ENCODE measurements at places on chromosomes 5 and 9.

DNA sequence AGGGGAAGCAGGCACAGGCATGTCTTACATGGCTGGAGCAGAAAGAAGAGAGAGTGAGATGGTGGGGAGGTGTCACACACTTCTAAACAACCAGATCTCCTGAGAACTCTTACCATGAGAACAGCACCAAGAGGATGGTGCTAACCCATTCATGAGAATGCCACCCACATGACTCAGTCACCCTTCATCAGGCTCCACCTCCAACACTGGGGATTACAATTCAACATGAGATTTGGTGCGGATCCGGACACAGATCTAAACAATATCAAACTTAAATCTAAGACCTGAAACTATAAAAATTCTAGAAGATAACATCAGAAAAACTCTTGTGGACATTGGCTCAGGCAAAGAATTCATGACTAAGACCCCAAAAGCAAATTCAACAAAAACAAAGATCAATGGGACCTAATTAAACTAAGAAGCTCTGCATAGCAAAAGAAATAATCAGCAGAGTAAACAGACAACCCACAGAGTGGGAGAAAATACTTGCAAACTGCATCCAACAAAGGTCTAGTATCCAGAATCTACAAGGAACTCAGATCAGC lies 65.4 kb downstream of the SPATA31C2 start:
- DNase-seq: no peak

- no peak for DNase-seq
Observed at GRCh38 chr5:54659700-54660131, 142.2 kb downstream of the SNX18 start.

GRCh38 chr9:110206389-110206788 lies 1.6 kb downstream of the C9orf152 start:
- no peak for DNase-seq

GRCh38 chr9:135601988-135602387 lies 37.4 kb downstream of the GLT6D1 start:
- no peak for DNase-seq

DNA sequence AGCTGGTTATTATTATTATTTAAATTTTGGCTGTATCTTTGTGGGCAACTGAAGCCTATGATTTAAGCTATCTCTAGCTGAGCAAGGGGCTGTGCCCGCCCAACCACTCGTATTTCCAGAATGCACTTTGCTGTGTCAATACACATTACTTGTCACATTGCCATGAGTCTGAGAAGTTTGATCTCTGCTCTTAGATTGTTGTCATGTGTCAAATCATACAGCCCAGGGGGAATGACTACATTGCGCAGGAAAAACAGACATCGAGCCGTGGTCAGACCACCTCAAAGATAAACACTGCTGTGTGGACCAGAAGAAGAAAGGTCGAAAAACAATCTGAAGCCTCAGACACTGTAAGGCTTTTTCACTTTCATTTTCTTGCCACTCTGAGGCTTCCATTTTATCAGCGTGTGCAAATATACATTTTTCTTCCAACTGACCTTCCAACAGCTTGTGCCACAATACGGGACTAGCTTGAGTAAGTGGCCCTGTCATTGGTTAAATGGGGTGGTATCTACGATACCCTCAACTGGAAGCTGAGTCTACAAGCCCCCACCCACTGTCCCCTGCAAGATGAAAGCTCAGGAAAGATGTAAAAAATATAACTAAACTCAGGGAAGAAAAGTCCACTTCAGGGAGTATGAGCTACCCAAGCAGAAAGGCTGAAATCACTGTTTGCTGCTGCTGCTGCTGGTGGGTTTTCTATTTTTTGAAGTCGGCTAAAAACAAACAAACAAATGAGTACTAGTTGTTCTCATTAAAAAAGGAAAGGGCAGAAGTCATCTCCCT lies 603.0 kb downstream of the BNC2 start:
- DNase-seq: peak; percentile 53

DNA sequence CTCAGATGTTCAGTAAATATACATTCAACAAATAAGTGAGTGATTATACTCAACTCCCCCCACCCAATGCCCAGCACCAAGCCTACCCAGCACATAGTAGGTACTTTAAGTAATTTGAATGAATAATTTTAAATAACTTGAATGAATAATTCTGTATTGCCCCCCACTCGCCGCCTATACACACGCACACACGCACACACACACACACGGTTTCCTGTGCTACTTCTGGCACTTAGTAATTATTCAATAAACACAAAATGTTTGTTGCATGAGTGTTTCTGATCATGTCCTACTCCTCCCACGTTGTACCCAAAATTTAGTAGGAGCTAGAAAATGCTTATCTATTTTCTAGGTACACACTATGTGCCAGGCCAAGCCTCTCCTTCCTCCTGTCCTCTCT lies 16.2 kb downstream of the PCDH12 start:
- DNase-seq: no peak

DNA sequence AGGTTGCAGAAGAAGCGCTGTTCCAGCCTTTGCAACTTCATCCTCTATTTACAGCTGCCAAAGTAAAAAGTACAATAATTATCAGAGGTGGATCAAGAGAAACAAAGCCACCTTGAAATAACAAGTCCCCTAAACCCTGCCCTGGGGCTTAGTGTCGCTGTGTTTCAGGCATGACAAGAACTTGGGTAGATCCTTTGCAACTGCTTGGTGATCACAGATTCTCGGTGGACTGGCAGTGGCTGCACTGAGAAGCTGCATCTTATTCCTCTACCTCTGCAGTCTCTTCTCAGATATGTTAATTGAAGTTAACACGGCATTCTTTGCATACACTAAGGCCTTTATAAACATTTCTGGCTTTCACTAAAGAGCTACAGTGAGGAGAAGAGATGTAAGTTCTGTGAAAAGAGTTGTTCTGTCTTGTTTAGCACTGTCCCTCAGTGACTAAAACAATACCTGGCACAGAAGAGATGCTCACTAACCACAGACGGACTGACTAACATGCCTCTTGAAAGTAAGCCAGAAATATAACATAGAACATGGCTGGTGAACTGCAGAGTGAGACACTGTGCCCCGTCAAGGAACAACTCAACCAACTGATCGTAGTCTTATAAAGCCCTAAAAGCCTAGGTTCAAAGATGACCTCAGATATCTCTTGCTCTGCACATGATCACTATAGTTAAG lies 144.2 kb downstream of the MLLT3 start:
- DNase-seq: no peak

DNA sequence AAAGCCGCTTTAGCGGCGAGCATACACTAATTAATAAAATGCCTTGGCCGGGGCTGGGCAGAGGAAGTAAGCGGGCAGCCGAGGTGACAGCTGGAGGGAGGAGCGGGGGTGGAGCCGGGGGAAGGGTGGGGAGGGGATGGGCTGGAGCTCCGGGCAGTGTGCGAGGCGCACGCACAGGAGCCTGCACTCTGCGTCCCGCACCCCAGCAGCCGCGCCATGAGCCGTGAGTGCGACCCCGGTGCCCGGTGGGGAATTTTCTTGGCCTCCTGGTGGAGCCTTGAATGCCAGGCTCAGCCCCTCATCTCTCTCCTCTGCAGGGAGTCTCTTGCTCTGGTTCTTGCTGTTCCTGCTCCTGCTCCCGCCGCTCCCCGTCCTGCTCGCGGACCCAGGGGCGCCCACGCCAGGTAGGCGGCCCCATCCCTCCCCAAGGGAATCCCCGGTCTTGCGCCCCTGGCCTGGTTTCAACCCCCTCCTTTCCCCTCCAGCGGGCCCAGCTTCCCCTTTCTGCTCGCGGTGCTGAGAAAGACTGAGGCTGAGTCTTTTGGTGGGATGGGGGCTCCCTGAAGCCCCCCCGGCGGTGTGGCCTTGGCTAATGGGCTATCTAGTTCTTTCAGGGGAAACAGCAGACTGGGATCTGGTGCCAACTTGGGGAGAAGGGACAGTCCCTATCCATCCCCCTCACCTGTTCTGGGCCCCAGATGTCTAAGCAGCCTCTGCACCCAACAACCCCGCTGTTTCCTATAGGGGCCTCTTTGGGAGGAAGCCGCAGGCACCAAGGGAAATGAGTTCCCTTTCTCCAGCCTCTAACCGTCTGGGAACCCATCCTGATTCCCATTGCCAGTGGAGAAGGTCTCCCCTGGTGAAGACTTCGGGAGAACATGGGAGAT lies at the start of gene PTGS1:
TSS of gene PTGS1 (plus strand) at position 156 of the 887 bp plus-strand sequence. CDS start at position 217, 61 bp downstream.
- DNase-seq: no peak

DNA sequence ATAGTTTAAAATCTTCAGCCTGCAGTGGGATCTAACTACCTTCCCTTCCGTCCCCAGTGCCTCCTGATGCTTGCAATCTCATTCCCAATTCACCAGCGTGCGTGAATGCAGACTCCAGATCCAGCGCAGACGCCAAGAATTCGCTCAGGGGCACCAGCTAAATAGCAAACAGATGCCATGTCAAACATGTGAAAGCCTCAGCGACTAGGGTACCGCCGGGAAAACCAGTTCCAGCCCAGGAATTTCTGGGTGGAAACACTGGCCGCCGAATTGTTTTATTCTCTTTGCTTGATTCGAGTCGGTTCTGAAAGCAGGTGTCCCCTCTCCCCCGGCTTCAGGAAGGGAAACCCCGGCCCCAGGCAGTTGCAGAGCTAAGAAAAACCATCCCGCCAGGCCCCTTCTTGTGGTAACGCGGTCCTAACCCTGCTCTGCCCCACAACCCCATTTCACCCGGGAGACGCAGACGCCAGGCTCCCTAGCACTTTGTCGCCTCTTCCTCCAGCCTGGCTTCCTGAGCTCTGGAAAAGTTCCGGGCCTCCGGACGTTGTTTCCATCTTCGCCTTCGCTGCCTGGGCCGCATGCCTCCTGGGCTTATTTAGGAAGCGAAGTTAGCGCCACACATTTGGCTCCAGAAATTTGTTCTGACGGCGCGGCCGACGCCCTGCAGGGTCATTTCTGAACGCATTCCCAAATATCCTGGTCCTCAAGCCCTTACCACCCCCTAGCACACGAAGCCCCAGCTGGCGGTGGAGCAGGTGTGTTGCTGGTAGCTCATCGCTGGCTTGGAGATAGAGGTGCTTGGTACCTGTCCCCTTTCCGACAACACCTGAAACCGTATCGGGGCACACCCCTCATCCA lies 665 bp upstream of the LVRN start:
- no peak for DNase-seq

DNA sequence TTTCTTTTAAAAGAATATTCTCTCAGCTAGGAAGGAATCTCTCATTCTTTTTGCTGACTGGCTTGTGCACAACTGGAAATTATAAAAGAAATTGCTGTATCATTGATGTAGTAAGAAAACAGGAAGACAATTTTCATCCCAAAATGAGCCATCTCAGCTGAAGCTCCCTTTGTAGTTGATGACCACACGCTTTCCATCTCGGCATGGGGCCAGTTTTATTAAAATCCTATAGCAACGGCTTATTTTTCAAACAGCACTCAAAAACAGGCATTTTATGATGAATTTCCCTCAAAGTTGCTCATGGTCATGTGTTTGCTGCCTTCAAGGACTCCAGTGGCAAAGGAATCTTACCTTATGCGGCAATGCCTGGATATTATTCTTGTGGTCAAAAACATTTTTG lies 62.4 kb upstream of the GLIS3 start:
- no peak for DNase-seq

GRCh38 chr9:105319202-105319813 lies 74.9 kb downstream of the SLC44A1 start:
- peak; percentile 26 for DNase-seq

DNA sequence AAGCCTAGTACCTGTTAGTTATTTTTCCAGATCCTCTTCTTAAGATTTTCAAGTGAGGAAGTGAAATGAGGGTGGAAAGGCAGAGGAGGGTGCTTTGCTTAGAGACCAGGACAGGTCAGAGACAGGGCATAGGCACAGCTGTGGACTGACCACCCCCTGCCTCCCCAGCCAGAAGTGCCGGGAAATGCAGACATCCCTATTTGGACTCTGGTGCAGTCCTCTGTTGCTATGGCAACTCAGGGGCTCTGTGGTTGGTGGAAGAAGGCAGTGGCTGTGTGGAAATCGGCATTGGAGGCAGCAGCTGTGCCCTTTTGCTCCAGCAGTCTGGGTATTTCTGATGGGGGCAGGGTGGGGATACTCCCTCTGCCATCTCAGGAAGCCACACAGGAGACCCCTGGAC lies 43.3 kb upstream of the NDFIP1 start:
- peak; percentile 54 for DNase-seq

- peak; percentile 22 for DNase-seq
Observed at GRCh38 chr5:82601077-82601476, 322.9 kb upstream of the RPS23 start.

GRCh38 chr9:89065921-89066320 lies 74.7 kb downstream of the S1PR3 start:
- no peak for DNase-seq

- DNase-seq: no peak
Observed at GRCh38 chr5:17735761-17736160, 101.5 kb downstream of the TAF11L14 start.

DNA sequence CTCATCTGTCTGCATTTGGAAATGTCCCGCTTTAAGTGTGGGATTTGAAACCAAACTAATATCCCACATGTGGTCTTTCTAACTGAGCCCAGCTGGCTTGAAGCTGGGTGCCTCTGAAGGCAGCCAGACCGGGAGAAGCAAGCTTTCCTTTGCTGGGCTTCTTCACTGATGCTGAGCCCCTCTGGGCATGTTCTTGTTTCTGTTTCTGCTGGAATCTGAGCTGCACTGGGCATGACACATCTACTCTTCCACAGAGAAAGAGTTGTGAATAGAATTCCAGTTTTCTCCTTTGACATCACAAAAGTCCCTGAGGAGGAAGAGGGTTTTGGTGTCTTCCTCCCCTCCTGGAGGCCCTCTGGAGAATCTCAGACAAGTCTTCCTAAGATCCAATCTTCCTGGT lies 179.5 kb downstream of the ATP10B start:
- no peak for DNase-seq

DNA sequence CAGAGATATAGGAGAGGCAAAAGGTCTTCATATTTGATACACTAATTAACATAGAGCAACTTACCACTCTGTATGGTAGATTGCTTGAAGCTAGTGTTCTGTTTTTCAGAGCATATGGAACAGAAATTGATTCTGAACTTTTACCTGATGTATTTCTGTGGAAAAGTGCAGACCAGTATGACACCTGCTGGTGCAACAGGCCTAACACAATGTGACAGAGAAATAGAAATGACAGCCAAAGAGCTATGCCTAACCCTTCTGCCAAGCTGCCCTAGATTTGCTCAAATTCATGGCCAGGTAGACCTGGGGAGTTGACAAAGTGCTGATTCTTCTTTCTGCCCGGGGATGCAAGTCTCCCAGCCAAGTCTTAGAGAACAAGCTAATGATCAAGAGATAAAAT lies 65.4 kb upstream of the RNF180 start:
- no peak for DNase-seq

- DNase-seq: no peak
Observed at GRCh38 chr5:32434221-32434620, 10.3 kb downstream of the ZFR start.

- DNase-seq: no peak
Observed at GRCh38 chr9:131528186-131528585, 2.9 kb downstream of the UCK1 start.

DNA sequence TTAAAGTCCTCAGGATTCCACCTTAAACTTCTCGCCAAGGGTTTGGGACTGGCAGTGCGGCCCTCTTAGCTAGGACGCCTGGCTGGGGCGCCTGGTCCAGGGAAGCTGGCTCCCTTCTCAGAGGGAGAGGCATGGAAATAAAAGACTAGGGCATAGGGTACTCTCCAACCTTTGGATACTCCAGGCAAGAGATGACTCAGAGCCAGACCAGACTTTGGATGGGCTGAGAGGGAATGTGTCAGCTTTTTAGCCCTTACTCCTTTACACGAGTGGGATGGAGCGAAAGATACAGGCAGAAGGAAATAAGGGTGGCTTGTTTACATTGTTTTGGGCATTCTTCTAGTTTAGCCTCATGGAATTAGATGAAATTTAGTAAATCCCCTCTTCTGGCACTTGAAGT lies 48.2 kb downstream of the IL31RA start:
- no peak for DNase-seq

- DNase-seq: no peak
Observed at GRCh38 chr9:116464423-116464822, 222.7 kb upstream of the TRIM32 start.

GRCh38 chr9:82148901-82149461 lies 160.4 kb downstream of the SPATA31D1 start:
- no peak for DNase-seq
